ENCODE measurements at places on chromosomes 2 and 18.

GRCh38 chr18:48756511-48757226, 194.1 kb downstream of the SMAD7 start:
- DNase-seq: no peak

- no peak for DNase-seq
Measured at GRCh38 chr2:178650554-178650953, 156.7 kb downstream of the TTN start.

- no peak for DNase-seq
Measured at GRCh38 chr2:240789501-240790369, 30.3 kb downstream of the KIF1A start.

DNA sequence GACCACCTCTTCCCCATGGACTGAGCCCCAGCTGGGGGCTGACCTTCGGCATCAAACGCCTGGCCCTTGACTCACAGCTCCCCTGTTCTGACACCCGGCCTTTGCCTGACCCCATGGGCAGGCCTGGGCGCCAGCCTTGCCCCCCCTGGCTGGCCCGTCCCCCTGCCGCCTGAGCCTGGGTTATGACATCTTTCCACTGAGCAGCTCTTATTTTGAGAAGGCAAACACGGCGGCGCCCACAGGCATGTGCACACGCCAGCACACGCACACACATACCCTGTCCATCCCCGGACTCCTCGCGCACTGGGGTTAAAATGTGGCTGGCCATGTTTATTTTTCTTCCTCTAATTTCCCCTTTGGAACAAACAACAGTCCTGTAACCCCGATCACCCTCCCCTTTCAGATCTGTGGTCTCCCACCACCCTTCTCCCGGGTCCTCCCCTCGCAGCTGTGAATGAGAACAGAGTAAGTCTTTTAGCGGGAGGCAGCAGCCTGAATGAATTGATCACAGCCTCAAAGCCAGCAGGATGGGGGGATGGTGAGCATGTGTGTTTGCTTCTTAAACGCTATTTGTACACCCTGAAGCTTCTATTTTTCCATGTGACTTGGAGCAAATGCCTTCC, 11.8 kb upstream of the ATOH8 start:
- DNase-seq: no peak

DNA sequence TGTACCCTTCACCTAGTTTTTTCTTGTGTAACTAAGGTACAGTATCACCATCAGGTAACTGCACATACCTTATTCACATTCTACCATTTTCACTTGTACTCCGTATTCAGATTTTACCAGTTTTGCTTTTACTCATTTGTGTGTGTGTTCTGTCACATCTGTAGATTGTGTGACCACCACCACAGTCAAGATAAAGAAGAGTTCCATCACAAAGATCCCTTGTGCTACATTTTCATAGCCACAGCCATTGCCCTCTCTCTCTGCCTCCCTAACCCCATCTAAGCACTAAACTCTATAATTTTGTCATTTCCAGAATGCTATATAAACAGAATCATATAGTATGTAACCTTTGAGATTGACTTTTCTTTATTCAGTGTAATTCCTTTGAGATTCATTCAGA, 23.5 kb downstream of the DIS3L2 start:
- DNase-seq: no peak

DNA sequence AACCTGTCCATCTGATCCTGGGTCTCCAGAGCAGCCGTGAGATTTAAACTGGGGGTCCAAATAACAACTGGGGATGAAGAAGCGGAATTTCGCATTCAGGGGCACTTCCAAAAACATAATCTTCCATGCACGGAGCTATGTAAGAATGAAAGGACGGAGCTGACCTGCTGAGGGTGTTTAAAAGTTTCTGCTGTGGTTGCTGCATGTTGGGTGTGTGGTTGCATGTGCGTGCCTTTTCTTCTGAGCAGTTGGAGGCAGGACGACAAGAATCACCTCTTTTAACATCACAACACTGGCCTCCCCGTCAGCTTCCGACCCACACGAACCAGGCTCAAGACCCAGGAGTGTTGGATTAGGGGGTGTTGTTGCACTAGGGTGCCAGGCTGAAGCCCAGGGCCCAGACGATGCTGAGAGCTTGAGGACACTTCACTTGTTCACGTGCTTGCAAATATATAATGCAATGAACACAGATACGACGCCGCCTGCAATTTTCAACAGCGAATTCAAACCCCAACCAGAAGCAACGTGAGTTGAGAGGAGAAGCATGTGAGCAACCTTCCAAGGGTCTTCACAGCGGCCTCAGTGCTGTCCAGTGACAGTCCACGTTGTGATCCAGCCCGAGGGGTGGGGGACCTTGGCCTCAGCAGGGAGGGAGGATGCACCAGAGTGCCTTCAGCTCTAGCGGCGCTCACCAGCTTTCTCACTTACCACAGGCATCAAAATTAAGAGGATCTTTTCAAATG, 76.0 kb upstream of the SALL3 start:
- no peak for DNase-seq

- DNase-seq: no peak
Measured at GRCh38 chr2:217521820-217522219, 481.0 kb downstream of the TNS1 start.

GRCh38 chr18:48996901-48997463, 46.2 kb upstream of the SMAD7 start:
- DNase-seq: no peak

DNA sequence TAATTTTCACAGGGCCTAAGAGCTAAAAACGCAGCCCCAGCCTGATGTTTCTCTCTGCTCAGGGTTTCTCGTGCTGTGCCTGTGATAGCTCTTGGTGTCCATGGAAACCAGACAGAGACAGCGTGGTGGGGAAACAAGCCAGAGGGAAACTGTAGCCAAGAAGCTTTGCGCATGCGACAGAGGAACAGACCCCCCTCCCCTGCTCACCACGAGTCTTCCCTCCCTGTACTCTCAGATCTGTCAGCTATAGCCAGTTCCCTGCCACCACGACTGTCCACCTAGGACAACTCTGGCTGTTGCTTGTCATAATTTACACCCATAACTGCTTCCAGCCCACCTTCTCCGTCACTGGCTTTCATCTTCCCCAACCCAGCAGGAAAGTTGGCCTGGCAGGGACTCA, 13.2 kb upstream of the DNAJC27 start:
- DNase-seq: no peak

DNA sequence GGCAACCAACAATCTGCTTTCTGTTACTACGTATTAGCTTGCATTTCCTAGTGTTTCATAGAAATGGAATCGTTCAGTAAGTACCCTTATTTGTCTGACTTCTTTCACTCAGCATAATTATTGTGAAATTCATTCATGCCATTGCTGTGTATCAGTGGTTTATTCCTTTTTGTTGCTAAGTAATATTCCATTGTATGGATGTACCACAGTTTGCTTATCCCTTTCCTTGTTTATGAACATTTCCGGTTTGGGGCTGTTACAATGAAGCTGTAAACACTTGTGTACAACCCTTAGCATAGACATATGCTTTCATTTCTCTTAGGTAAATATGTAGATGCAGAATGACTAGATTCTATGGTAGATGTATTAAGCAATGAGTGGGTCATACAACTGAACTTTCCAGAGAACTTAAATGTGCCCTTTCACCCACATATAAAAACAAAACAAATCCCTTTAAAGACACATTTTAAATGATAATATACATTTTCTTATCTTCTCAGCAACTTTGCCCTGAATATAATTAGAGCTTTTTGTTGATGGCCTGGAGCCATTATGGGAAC, 21.9 kb downstream of the FER1L5 start:
- no peak for DNase-seq

DNA sequence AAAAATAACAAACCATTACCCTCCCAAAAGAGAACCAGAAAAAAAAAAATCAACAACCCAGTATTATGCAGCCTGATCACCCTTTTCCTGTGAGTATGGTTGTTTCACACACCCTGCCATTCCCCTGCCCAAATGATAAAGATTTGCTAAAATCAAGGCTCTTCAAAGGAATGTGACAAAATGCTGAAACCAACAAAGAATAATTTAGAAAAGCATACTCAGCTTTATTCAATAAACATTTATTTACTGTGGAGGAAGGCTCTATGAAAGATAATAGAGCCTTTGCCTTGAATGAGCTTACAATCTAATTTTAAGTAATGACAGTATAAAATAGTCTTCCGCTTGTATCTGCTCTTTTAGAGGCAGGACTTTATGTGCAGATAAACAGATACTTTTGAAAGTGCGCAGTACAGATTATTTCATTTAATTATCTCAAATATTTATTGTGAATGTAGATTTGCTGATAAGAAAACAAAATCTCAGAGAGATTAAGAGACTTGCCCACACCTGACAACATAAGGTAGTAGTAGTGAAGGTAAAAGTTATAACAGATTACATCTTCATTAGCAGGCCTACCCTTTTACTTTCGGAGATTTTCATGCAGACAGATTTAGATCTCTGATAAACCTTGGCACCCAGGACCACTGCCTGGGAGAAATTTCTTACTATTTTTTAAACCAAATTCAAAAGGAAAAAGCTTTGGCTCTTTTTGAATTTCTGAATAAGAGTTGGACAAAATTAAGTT, 211.9 kb downstream of the SRBD1 start:
- DNase-seq: no peak

DNA sequence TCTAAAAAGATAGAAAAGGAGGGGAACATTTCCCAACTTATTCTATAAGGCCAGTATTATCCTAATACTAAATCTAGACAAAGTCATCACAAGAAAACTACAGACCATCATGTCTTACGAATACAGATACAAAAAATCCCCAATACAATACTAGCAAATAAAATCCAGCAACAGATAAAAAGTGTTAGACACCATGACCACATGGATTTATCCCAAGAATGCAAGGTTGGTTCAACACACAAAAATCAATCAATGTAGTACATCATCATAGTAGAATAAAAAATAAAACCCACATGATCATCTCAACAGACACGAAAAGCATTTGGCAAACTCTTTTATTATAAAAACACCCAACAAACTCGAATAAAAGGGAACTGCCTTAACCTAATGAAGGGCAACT, 18.5 kb downstream of the SLC66A2 start:
- DNase-seq: no peak

DNA sequence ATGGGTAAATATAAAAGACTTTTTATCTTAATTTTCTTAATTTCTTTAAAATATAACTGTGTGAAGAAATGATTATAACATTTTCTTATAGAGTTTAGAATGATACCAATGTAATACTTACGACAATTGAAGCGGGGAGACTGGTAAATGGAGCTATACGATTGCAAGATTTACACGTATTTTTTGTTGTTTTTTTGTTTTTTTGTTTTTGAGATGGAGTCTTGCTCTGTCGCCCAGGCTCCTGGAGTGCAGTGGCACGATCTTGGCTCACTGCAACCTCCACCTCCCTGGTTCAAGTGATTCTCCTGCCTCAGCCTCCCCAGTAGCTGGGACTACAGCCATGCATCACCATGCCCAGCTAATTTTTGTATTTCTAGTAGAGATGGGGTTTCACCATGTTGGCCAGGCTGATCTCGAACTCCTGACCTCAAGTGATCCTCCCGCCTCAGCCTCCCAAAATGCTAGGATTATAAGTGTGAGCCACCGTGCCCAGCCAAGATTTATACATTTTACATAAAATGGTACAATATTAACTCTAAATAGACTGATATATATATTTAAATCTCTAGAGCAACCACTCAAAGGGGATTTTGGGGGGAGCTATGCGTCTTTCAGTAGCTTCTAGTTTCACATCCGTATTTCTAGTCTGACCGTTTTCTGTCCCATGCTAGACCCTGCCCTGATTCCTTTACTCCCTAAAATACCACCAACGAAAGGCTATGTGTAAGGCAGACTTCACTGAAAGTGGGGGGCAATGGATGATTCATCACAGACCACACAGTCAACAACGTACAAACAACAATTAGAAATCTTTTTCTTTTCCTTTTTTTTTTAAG, 28.2 kb upstream of the ATG16L1 start:
- no peak for DNase-seq

DNA sequence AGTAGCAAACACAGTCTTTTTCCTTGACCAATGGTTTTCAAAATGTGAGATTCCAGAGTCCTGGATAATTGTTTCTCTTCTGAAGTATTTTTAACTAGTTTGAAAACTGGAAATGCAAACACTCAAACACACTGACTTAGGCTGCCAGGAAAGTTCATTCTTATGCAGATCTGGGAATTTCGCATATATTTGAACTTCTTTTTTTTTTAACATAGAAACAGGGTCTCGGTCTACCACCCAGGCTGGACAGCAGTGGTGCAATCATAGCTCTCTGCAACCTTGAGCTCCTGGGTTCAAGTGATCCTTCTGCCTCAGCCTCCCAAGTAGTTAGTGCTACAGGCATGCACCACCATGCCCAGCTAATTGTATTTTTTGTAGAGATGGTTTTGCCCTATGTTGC, 79.6 kb downstream of the DYM start:
- DNase-seq: no peak

GRCh38 chr2:13093416-13093991, 376.8 kb downstream of the TRIB2 start:
- no peak for DNase-seq

GRCh38 chr2:16816016-16816415, 150.4 kb upstream of the CYRIA start:
- DNase-seq: no peak

DNA sequence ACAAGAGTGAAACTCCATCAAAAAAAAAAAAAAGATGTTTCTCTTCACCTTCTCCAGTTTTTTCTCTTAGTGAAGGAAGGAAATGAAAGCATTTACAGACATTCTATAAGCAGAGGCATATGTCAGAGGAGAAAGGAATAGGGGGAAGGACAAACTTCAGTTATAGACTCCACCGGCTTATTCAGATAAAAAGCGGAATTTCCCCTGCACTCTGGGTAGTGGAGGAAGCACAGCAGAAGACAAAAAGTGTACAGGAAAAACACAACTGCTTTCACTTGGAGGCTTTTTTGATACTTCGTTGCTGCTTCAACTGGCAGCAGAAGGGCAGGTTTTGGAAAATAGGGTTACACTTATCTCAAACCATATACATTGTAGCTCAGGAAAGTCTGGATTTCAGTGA, 3.2 kb upstream of the MGAT4A start:
- no peak for DNase-seq

GRCh38 chr2:119173556-119174060, 15.1 kb upstream of the C1QL2 start:
- no peak for DNase-seq

GRCh38 chr18:79899609-79900445, 51.6 kb downstream of the SLC66A2 start:
- DNase-seq: no peak

DNA sequence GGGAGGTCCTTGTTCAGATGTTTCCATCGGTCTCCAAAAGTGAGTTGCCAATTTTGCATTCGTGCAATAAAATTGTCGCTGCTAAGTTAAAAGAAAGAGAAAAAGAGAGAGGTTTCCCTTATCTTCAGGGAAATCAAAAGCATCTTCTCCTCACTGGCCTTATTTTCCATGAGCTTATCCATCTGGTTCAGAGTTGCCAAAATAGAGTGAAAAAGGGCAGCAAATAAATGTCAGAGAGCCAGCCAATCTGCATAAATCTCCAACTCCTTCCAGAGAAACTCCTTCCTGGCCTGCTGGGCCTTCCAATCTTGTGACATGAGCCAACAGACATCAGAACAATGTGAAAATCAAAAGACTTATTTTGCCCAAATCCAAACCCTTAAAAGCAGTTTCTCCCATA, 28.4 kb downstream of the PAX3 start:
- no peak for DNase-seq

DNA sequence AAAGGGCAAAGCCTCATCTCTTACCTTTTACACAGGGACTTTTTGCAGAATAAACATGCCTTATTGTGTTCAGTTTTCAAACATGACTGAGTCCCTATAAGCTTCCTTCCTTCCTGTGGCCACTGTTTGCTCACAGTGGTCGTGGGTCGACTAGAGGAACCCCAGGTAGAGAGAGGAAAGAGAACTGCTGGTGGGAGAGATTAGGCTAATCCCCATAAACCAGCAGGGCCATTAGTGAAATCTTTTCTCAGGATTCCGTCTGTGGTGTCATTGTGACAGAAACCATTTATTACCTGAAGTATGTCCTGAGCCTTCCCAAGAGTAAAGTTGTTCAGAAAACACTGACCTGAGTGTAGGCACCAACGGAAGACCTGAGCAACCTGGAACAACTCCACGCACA, 21.3 kb upstream of the BOD1L2 start:
- no peak for DNase-seq

Data from esophagus squamous epithelium (tissue), 5 donors.